ENCODE measurements at places on chromosomes 4 and X.

- DNase-seq, result no peak
These were observed 22.9 kb downstream of the FHL1 start for GRCh38 chrX:136170139-136170800.

- DNase-seq, result no peak
These were observed 348.0 kb upstream of the LCORL start for GRCh38 chr4:18369561-18369960.

DNA sequence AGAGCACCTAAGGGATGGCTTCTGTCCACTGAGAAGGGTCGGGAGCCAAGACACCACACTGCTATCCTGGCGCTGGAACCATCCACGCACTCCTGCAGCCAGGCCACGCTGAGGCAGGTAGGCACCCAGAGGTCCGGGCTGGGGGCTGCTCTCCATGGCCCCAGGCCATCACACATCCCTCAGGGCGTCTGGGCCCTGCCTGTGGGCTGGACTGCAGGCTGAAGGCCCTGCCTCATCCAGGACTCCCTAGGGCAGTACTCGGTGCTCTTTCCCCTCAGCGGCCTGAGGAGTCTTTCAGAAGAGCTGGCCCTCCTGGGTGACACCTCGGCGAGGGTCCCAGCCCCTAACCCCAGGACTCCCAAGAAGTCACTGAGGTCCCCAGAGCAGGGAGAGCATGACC, 17.7 kb downstream of the FGFR3 start:
- no peak for DNase-seq

DNA sequence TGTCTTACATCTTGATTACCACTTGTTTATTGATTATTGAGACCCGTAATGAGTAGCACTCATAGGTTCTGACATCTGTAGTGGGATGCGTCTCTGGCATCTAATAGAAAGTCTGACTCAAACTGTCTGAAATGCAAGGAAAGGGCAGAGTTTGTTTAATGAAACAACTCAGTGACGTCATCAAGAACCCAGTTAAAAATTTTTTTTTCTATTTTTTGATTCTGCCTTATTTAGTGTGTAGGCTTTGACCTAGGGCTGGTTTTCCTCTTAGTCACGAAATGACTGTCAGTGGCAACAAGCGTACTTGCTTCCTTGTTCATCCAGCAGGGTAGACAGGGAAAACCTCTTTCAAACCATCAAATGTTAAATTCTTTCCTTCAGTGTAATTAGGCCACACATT, 3.1 kb upstream of the CDKL5 start:
- DNase-seq, result no peak

GRCh38 chrX:48196745-48197201, at the start of gene SSX5:
Gene SSX5, minus strand, starts transcription at chrX:48196795. Its CDS starts 1,437 bp downstream, at chrX:48195358.
- no peak for DNase-seq

DNA sequence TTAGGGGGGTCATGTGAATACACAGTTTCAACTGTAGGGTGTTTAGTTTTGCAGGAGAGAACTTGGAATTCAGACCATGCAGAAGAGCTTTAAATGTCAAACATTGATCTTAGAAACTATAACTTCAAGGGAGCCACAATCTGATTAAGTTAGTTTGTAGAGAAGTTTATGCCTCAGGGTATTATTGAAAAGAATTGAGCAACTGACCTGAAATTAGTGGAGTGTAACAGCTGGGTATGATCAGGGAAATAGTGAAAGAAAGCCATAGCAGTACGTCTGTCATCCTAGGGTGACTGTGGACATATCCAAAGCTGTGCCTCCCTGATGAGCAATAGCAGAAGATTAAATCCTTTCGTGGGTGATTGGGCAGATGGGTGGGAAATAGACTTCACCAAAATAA, 63.8 kb downstream of the FAM47B start:
- no peak for DNase-seq

GRCh38 chr4:68654946-68655721, 15.3 kb downstream of the UGT2B15 start:
- DNase-seq, result no peak

GRCh38 chrX:147901461-147902126, 10.1 kb upstream of the FMR1 start:
- DNase-seq, result no peak

- DNase-seq, result peak; percentile 5
These were observed 137.4 kb upstream of the STIM2 start for GRCh38 chr4:26723216-26723615.

DNA sequence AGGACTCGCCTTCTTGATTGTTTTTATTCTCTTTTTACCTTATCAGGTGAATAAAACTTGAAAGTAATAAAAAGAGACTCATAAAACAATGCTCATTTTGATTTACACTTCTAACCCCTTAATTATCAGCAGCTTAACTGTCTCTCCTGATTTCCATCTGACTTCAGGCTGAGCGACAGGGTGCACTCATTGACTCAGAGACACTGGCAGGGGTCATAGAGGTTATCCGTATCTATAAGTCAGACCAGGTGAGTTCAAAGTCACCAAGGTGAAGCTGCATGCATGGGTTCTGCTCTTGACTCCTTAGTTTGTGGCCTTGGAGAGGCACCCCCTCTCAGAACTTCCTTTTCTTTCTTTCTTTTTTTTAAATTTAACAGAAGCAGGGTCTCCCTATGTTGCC, 116.4 kb upstream of the SLC34A2 start:
- DNase-seq, result no peak

- DNase-seq, result no peak
These were observed 90.4 kb downstream of the COX7B2 start for GRCh38 chr4:46818604-46819003.

DNA sequence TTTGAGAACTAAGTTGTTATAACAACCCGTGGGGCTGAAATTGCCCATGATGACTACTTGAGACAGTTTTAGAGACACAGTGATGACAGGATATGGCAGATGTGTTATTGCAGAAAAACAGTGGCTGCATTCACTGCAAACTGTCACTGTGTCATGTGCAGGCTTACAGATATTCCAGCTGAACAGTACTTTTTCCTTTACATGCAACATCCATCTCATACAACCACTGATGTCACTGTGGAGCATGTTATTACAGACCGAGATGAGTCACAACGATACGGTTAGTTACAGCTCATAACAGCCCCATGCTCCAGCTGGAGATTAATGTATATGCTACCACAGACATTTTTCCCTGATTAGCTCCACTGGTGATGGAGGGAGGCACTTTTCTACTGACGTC, 207.4 kb downstream of the TMA16 start:
- DNase-seq, result no peak

DNA sequence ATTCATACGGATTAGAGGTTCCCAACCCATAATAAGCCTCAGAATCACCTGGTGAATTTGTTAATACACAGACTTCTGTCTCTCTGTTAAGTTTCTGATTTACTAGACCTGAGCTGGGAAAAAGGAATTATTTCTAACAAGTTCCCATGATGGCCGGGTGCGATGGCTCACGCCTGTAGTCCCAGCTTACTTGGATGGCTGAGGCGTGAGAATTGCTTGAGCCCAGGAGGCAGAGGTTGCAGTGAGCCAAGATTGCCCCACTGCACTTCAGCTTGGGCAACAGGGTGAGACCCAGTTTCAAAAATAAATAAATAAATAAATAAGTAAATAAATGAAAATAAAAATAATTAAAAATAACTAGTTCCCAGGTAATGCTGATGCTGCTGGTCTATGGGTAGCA, 412.3 kb downstream of the GALNTL6 start:
- no peak for DNase-seq

DNA sequence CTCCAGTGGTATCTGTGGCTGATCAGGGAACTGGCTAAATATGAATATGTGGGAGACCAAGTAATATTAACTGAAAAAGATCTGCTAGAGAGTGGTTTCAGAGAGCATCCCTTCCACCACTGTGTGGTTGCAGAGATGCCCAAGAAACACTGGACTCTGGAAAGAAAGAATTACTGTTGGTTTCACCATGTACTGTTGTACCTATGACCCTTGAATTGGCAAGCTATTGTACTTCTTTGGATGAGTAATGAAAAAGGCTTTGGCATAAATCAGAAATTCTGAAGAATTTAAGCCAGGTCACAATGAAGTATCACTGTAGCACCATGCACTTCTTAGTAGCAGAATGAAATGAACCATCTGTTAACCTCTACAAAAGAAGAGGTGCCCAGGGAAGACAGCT, 134.4 kb upstream of the INTU start:
- DNase-seq, result no peak

- DNase-seq, result no peak
These were observed 586.2 kb downstream of the RAB28 start for GRCh38 chr4:12897954-12898353.

- no peak for DNase-seq
These were observed 72.3 kb downstream of the SLC34A2 start for GRCh38 chr4:25727711-25728493.

GRCh38 chr4:44351069-44351468, 97.5 kb downstream of the KCTD8 start:
- DNase-seq, result no peak
